ENCODE measurements at places on chromosomes 13 and 19.

GRCh38 chr13:79403113-79403512, 2.9 kb downstream of the RBM26 start:
- DNase-seq, result no peak

DNA sequence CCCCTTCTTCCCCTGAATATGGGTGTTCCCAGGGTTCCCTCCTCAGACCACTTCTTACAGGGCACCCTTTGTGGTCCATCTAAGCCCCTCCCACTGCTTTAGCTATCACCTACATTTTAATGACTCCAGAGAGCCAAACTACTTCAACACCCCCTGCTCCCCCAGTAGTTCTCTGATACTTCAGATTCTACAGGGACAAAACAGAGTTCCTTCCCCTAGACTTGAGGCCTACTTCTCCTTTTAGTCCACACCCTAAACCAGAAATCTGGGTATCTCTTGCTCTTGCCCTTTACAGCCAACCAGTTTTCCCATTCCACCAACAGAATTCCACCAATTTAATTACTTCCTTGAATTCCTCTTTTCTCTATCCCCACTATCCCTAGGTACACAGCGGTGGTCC, 107.2 kb downstream of the KCNRG start:
- no peak for DNase-seq

- no peak for DNase-seq
Measured at GRCh38 chr13:19927117-19927748, 31.3 kb upstream of the ZMYM2 start.

GRCh38 chr19:14536926-14537692, 7.7 kb downstream of the TECR start:
- no peak for DNase-seq

DNA sequence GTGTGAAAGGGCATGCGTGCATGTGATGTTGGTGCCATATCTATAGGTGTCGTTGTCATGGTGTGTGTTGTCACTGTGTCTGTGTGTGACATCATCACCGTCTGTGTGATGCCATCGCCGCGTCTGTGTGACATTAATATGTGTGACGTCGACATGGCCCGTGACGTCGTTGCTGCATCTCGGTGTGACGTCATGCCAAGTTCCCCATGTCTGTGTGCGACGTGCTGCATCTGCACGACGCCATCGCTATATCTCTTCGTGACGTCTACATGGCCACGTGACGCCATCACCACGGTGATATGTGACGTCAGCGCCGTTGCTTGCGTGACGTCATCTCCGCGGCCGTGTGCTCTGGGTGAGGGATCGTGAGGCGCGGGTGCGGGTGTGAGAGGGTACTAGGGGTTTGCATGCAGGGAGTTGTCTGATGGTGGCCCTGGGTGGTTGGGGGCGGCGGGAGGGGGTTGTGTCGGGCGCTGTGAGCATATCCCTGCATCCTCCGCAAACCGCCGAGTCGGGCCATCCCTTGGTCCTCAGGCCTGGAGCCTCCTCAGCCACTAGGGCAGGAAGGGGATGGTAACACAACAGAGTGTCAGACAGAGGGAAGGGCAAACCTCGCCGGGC, 14.6 kb downstream of the GTPBP3 start:
- no peak for DNase-seq

GRCh38 chr19:10653482-10653731, 739 bp upstream of the ILF3 start:
- DNase-seq, result no peak

DNA sequence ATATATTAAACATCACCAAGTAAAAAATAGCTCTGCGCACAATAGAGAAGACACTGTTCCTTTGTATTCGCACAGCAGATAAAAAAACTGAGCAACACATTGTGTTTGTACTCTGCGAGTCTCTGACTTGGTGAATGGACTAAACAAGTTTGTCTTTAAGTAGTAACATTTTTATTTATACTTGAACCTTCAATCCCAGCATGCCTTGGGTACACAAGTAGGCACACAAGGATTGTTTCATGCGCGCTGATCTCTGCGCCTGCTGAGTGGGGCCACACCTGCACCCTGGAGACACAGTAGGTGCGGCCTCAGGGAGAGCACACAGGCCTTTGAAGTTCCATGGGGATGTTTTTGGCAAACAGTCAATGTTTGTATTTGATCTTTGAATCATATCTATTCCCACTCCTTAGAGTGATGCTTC, 318.9 kb downstream of the MYO16 start:
- DNase-seq, result no peak

- DNase-seq, result no peak
Measured at GRCh38 chr13:51034906-51035305, 76.2 kb downstream of the C13orf42 start.

- DNase-seq, result no peak
Measured at GRCh38 chr19:49064768-49065611, at the start of gene NTF4. Gene NTF4, minus strand, starts transcription at chr19:49064818. Its CDS starts 2,821 bp downstream, at chr19:49061997.

DNA sequence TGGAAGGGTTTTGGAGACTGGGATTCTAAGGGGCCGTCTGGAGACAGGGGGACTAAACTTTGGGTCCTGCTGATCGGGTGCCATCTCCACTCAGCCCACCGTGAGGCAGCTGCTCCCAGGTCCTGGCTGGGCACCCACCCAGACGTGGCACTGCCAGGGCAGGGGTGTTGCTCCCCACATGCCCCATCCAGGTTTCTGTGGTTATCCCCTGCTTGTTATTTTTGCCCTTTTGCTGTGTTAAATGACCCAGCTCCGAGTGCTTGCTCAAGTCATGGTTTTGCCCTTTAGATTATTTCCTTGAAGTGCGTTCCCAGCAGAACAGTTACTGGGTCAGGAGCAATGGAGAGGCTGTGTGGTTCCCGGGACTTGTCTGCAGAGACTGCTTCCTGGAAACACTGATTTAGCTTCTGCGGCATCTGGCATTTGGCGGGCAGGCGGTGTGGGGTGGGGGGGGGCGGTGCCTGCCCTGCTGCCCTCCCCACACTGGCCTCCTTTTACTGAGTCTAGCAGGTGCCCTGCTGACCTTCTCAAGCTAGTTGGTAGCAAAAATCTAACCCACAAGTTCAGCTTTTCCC, 1.9 kb downstream of the RAB11B start:
- DNase-seq, result no peak

- DNase-seq, result no peak
Measured at GRCh38 chr13:93730780-93731179, 504.2 kb downstream of the GPC6 start.

GRCh38 chr19:18596752-18597157, 8.2 kb downstream of the REX1BD start:
- DNase-seq, result no peak

- DNase-seq, result no peak
Measured at GRCh38 chr19:1657746-1658145, 5.3 kb upstream of the TCF3 start.

DNA sequence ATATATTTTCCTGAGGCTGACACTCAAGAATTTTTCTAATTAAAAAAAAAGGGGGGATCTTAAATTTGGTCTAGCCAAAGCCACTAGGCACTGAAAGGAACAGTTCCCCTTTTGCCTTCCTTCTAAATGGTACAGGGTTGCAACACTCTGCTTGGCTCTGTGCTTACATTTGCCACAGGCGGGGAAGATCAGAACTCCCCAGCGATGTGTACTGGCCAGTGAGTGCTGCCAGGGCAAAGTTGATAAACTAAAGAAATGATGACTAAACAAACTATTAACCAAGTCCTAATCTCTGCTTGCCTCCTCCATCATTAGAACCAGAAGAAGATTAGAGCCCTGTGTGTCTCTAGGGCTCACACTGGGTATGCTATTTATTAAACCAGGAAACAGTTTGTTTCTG, 75.3 kb upstream of the SCEL start:
- no peak for DNase-seq

DNA sequence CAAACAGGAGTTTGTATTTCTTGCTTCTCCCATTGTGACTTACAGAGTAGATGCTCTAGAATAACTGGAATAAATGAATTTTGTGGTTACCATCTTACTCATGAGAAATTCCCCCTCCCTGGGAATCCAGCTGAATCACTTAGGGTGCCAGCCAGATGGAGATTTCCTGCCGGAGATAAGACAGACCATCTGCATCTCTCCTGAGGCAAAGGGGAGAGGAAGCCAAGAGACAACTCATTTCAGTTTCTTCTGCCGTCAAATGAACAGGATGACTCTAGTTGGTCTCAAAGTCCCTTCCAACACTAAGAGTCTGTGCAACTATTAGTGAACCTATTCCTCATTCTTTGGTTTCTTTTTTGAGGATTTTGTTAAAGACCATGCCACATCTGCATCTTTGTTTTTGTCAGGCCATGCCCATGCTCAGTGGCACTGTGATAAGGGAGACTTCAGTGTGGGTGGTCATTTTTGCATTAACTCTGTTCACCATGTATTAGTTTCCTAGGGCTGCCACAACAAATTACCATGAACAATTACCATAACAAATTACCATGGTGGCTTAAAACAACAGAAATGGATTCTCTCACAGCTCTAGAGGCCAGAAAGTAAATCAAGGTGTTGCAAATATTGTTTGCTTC, 112.8 kb downstream of the NDFIP2 start:
- DNase-seq, result no peak

DNA sequence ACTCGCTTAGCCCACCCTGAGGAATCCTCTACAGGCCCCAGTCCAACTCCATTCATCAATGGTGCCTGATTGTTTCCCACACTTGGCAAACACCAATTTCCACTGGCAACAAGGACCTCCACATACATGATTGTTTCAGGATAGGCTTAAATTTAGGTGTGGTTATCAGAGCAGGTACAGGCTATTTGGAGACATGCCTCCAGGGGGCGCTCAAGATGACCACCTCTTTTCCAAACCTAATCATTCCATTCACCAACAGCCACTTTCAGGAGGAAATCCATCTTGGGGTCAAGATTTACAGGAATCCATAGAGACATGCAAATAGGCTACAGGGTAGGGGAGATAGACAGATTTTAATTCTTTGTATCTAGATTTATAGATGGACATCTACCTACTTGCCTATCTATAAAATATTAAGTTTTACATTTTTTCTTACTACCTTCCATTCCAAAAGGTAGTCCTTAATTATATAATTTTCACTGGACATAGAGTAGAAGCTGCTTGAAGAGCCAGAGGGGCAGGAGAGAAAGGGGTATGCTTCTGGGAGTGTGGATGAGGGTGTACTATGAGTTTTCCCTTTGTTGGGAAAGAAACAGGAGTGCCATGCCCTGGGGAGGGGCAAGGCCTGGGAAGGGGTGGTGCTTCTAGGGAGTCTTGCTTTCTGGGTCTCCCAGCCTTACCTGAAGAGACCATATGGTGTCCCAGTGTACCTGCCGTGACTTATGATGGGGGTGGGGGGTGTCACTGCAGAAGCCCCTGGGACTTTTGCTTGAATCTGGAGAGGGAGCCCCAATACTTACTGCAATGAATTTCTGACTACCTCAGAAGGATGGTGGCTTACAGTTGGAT, 14.1 kb upstream of the PCDH8 start:
- DNase-seq, result no peak

DNA sequence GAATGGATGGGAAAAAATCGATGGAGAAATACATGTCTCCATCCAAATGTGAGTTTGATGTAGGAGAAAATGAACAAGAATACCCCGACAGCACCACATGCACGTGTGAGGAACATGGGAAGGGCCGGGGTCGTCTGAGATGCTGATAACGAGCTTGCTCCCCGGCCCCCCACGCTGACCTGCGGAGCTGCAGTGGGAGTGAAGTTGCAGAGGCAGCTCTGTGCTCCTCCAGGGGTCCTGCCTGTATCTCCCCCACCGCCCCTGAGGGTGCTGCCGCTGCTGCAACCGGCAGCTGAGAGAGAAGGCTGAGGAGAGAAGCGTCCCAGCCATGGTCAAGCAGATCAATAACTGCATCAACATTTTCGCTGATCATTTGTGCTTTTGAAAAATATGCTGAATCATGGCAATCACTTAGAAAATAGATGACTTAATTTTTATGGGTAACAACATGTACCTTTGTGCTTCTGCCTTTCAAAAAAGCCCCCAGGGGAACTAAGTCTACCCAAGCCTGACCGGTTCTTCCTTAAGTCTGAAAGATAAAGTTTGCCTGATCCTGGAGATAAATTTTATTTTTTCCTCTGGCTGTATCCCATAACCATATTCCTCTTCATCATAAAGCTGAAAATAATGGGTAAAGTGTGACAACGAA, 18.2 kb upstream of the NAXD start:
- DNase-seq, result no peak

- no peak for DNase-seq
Measured at GRCh38 chr19:43105496-43105895, 23.0 kb upstream of the PSG2 start.

GRCh38 chr13:61778531-61778930, 362.9 kb upstream of the PCDH20 start:
- DNase-seq, result no peak

Measured in NCI-H1105 (cell line).